ENCODE measurements at places on chromosomes 2 and 18.

- no peak for DNase-seq
Measured at GRCh38 chr2:113976277-113976928, 86.5 kb downstream of the ACTR3 start.

DNA sequence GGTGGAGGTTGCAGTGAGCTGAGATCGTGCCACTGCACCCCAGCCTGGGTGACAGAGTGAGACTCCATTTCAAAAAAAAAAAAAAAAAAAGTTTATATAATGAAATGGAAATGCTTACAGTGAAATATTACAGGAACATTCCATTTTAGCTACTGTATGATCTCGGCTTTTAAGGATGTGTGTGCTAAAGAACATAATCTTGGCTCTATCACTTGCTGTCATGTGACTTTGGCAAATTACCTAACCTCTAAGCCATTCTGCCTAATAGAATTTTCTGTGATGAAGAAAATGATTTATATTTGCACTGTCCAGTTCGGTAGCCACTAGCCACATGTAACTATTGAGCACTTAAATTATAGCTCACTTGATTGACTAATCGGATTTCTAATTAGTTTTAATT lies 36.3 kb downstream of the SMAD4 start:
- peak; percentile 68 for DNase-seq

GRCh38 chr18:22639561-22639960 lies 221.8 kb upstream of the CTAGE1 start:
- DNase-seq, result no peak

GRCh38 chr2:189673661-189674373 lies 653 bp upstream of the ANKAR start:
- no peak for DNase-seq

GRCh38 chr18:24112874-24113615 lies 25.8 kb upstream of the CABYR start:
- peak; percentile 36 for DNase-seq

DNA sequence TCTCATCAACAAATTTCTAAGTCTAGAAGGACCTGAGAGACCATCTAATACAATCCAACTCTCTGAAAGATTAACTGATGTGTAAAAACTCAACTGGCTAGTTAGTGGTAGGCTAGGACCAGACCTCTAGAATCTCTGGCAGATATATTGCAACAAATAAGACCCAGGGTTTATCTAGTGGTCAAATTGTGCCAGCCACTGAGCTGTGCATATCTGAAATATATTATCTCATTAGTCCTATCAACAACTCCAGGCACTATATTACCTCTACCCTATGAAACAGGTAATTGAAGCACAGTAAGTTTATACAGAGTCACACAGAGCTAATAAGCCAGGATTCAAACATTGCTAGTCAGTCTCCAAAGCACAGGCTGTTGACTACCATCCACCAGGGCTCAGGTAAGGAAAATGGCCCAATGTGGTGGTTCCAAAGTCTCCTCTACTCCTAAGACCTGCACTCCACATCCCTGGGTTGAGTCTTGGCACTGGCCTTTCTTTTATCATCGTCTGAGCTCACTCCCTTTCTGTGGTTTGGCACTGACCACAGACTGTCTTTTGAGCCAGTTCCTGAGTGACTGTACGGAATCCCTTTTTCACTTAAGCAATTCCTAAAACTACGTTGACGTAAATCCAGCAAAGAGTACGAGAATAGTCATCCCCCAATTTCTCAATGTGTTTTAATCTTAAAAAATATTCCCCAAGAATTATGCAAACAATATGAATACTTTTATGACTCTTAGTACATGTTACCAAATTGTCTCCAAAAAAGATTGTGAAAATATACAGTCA lies 11.9 kb upstream of the PID1 start:
- DNase-seq, result peak; percentile 79

- DNase-seq, result no peak
Measured at GRCh38 chr2:12310399-12310798, 406.3 kb upstream of the TRIB2 start.

DNA sequence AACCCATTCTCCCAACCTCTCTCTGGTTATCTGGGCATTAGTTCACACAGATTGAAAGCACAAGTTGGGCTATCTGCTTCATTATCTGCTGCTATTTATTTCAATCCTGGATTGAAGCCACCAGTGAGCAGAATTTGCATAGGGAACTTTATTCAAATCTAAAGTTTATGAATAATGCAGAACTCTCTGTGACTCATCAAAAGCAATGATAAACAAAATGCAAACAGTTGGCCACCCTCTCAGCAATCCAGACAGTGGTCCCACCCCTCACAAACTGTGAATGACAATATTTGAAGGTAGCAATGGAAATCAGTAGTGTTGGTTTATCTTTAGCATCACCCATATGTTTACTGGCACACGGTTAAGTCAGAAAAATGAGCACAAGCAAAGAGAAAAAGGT lies 106.8 kb upstream of the TMEM178A start:
- no peak for DNase-seq

- no peak for DNase-seq
Measured at GRCh38 chr18:38752430-38752829, 1186.8 kb upstream of the CELF4 start.

- DNase-seq, result peak; percentile 65
Measured at GRCh38 chr2:170974304-170974993, 45.4 kb downstream of the GORASP2 start.

GRCh38 chr2:10407841-10408648 lies 40.1 kb downstream of the ODC1 start:
- DNase-seq, result peak; percentile 78

DNA sequence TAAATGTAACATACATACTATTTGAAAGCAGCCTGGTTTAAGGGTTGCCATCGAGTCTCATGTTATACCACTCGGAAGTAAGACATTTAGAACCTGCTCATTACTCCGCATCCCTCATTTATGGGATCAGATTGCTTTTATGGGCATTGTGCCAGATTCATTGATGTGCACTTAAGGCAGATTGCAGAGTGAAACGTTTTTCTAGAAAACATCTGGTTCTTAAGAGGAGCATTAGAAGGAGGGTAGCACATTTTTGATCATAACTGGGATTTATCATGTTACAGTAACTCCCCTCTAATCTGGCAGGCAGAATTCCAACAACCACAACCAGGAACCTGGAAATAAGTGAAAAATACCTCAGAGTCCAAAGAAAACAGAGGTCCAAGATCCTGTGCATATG lies 74.2 kb upstream of the GALNT3 start:
- DNase-seq, result peak; percentile 8

DNA sequence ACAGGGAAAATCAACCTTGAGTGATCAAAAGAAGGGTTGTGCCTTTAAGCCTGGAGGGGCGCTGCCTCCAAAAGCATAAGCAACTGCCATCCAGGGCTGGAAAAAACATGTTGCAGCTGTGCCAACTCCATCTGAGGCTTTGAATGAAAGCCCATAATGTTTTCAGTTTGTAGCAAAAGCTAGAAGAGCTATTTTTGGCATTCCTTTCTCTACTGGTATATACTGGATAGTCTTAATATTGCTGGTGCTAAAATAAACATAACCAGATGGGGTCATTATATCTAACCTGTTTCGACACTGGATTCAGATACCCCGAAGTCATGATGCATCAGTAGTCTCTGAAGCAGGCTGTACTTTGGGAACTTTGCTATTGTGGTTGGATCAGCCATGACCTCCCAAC lies 25.1 kb downstream of the ANXA4 start:
- DNase-seq, result peak; percentile 92

- no peak for DNase-seq
Measured at GRCh38 chr2:135985826-135986393, 484 bp upstream of the DARS1 start.

DNA sequence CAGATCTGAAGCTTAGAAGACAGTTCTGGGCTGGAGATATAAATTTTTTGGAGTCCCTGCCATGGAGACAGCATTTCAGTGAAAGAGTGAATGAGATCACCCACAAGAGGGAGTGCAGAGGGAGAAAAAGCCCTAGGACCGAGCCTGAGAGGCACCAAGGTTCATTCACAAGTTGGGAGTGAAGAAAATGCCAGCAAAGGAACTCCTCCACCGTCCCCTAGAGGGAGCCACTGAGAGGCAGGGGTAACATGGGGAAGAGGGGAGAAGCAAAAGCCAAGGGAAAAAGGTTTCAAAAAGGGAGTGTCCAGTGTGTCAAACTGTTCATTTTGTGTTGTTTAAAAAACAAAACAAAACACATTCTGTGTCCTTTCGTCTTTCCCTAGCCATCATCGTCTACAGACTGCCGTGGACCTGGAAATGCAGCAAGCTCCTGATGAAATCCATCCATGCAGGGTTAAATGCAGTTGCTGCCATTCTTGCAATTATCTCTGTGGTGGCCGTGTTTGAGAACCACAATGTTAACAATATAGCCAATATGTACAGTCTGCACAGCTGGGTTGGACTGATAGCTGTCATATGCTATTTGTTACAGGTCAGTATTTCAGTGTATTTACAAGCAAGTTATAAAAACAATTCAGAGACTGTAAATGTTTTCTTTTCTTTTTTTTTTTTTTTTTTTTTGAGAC lies 19.1 kb downstream of the CYBRD1 start:
- DNase-seq, result no peak

DNA sequence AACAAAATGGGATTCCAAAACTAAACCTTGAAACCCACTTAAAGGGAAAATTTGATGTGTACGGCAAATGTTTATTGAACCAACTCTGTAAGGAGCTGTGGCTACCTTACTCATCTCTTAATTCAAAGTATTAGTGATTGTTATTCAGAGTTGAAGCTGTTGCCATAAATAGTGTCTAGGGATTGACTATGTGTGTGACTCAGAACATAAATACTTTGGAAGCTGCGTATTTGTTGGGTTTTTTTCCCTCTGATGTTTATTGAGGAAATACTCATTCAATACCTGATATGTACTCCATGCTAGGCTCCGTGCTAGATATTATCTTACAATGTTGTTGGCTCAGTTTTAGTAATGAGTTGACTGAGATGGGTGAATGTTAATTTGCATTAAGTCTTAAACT lies 90.4 kb downstream of the PTRHD1 start:
- peak; percentile 89 for DNase-seq

DNA sequence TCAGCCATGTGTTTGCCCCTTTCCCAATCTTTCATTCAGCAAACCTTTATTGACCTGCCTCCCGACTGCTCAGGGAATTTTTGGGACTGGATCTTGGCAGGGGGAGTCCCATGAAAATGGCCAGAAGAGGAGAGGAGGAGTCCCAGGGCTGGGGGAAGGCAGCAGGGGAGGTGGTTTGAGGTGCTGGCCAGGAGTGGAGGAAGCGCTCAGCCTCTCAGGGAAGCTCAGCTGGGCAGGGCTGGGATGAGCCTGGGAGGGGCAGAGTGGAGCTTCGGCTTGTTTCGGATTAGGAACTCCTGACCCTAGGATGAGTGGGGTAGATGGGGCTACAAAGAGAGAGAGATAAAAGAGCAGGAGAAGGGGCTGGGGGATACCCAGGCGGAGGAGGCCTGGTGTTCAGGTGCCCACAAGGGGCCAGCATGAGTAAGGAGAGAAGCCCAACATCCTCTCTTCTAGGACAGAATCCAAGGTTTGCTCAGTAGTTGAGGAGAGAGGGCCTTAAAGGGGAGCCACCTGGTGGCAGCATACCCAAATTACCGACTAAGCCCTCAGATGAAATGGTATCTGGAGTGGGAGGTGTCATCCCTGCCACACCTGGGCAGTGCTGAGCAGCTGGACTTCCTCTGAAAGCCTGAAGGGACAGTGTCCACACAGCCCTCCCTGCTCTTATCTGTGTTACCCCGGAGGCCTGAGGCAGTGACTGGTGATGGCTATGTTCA lies 91.1 kb downstream of the INHBB start:
- peak; percentile 47 for DNase-seq

- DNase-seq, result no peak
Measured at GRCh38 chr2:233772153-233772552, 6.0 kb upstream of the MROH2A start.

- DNase-seq, result peak; percentile 80
Measured at GRCh38 chr18:28189400-28190239, 12.7 kb upstream of the CDH2 start.

- DNase-seq, result peak; percentile 9
Measured at GRCh38 chr2:12402440-12403139, 314.1 kb upstream of the TRIB2 start.

GRCh38 chr2:18398833-18399232 lies 161.6 kb downstream of the RDH14 start:
- DNase-seq, result peak; percentile 25

- peak; percentile 69 for DNase-seq
Measured at GRCh38 chr2:203740871-203741281, 34.4 kb downstream of the CD28 start.

DNA sequence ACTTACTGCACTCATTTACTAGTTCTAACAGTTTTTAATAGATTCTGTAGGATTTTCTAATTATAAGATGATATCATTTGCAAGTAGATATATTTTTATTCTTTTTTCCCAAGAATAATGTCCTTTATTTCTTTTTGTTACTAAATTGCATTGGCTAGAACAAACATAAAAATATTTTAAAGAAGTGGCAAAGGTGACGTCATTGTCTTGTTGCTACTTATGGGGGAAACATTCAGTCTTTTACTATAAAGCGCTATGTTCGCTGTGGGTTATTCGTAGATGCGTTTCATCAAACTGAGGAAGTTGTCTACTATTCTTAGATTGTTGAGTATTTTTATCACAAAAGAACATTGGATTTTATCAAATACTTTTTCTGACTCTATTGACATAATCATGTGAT lies 765.2 kb upstream of the POU3F3 start:
- DNase-seq, result no peak

DNA sequence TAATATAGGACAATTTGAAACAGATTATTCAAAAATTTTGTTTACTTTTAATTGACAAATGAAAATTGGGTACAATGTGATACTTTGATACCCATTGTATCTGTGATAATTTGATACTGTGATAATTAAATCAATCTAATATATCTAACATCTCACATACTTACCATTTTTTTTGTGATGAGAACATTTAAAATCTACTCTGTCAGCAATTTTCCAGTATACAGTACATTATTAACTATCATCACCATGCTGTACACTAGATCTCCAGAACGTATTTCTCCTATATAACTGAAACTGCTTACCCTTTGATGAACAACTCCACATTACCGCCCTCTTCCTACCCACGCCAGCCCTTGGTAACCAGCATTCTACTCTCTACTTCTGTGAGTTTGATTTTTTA lies 139.7 kb upstream of the TFPI start:
- DNase-seq, result no peak

DNA sequence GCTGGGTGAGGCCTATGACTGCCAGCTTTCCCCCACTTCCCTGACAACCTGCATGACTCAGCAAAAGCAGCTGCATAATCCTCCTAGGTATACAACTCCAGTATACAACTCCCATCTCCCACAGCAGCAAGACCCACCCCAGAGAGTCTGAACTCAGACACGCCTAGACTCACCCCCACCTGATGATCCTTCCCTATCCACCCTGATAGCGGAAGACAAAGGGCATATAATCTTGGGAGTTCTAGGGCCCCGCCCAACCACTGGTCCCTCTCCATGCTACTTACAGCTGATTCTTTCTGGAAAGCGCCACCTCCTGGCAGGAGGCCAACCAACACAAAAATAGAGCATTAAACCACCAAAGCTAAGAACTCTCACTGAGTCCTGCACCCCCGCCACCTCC lies 296.5 kb downstream of the DCC start:
- no peak for DNase-seq

GRCh38 chr2:85235281-85235680 lies 92.5 kb downstream of the TGOLN2 start:
- no peak for DNase-seq
